ENCODE measurements at places on chromosomes 13 and 19.

DNA sequence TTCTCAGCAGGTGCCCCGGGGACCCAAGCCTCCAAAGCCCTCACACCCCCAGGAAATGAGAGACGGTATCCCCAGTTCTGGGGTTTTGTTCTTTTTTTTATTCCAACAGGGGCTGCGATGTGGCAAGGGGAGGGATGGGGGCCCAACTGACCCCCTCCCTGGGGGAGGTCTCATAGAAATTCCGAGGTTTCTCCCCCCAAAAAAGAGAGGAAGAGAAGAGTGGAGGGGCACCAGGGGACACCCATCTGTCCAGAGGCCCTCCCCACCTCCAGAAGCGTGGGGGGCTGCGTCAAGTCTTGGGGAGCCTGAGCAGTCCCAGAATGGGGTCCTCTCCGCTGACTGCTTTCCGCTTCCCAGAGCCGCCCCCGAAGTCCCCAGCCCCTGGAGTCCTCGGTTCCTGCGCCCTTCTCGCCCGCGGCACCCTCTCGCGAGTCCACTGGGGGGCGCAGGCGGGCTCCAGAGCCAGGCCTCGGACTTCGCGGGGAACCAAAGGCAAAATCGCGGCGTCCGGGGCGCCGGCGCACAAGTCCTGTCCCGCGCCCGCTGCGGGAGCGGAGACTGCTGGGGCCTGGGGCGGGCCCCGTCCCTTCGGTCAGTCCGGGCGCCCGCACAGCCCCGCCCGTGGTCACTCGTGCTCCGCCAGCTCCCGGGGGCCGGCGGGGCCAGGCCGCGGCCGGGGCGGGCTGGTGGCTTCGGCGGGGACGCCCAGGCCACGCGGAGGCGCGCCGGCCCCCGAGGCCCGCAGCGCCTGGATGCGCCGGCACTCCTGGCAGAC is 4.4 kb upstream of the ATP1A3 start:
- DNase-seq, result no peak

DNA sequence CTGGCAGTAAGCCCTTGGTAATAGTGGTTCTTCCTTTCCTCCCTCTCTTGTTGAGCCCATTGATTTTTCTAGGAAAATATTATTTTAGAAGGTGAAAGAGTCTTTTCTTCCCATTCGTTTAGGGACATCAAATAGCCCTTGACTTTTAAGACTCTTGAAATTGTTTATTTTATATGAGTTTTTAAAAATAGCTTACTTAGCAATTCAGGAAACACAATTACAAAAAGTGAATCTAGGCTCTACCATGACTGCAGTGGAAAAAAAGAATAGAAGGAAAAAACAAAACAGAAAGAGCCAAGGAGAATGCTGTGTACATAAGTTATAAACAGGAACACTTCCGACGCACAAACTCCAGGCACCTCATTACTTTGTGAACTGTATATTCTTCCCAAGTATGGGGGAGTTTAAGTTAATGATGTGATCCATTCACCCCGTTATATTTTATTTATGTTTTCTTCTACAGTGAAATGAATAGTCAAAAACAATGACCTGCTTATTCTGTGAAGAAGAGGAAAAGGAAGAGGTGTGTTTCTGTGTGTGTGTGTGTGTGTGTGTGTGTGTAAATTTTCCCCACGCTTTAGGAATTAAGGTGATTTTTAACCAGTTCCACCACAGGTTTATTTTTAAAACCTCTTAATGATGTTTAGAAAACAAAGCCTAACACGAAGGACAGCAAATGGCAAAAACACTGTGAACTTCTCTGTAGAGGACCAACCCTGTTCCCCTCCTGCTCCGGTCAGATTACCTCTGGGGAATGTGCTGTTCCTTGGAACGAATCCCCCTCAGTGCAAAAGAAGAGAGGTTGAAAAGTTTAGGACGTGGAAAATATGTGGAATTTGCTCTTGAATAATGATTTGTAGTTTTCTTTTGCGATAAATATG is 266.3 kb downstream of the KLF5 start:
- DNase-seq, result no peak

DNA sequence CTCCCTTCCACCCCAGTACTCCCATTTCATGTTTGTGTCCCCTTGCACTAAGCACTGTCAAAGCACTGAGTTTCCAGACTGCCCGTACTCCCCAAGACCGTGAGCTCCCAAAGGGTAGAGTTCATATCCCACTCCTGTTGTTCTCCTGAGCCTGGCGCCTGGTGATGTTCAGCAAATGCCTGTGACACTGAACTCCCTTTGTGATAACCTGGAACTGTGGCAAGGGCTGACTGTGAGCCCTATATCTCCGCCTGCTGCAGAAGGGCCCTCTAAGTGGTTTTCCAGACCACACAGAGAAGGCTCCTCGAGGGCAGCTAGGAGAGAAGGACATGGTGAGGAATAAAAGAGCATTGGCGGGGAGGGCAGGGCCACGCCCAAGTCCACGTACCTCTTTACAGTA is 67.5 kb downstream of the ATP7B start:
- no peak for DNase-seq

- no peak for DNase-seq
These were observed 50.9 kb downstream of the CCDC70 start for GRCh38 chr13:51912511-51913225.

Measured in AG04449 (cell line).